ENCODE measurements at places on chromosomes 5 and 9.

GRCh38 chr9:18009902-18010301 lies 431.0 kb downstream of the SH3GL2 start:
- ATAC-seq, result no peak

- ATAC-seq, result no peak
These were observed 56.0 kb downstream of the WHRN start for GRCh38 chr9:114449236-114449635.

- ATAC-seq, result no peak
These were observed 200.0 kb upstream of the ANKRD55 start for GRCh38 chr5:56433039-56433617.

GRCh38 chr5:139404484-139404840 lies 573 bp upstream of the SPATA24 start:
- ATAC-seq, result no peak

DNA sequence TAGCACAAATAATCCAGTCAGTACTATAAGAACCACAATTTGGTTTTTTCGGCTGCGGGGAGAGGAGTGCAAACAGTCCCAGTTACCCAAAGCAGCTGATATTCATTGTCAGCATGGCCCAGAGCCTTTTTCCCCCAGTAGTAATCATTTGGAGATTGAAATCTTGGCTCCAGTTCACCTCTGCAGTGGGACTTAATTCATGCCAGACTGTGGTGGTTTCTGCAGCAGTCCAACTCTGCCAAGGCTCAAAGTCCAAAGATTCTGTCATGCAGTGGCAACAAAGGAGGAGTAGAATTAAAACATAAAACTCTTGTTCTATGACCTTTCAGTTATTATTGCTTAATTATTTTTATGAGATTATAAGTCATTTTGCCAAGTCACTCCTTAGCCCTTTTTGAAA lies 25.0 kb upstream of the TRIM36 start:
- ATAC-seq, result no peak

DNA sequence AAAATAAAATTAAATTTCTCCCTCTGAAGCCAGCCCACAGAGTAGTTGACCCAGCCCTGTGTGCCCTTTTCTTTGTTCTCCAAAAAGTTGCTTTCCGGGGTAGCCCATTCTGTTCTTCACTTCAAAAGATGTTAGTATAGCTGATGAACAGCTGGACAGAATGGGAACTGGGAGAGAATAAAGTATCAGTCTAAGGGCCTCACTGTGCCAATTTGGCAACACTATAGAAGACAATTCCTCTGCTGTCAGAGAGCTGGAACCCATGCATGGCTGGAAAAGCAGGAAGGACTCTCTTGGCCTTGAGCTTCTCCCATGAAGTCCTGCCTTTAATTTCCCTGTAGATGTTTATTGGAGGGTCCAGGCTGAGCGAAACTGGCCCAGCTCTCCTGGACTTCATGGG lies 11.0 kb upstream of the TNFSF8 start:
- no peak for ATAC-seq

- peak; percentile 2 for ATAC-seq
These were observed 52.1 kb downstream of the LRSAM1 start for GRCh38 chr9:127503379-127503921.
